ENCODE measurements at places on chromosomes 16 and 17.

DNA sequence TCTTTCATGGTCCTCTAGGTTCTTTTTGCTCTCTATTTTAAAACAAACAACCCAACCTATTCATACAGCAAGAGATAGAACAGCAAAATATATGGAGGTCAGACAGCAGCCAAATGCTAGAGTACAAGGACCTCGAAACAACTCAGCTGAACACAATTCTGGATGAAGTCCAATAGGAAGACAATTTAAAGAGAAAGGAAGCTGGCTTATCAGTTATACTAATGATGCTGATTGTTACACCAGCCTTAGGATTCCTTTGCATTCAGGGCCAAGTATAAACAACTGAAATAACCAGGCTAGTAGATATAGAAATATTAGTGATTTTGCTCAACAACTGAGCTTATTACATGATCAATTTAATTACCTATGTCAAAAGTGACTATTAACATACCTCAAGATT lies 2.5 kb downstream of the SSH2 start:
- DNase-seq, result no peak

- no peak for DNase-seq
Measured at GRCh38 chr16:85798901-85799496, 345 bp downstream of the EMC8 start.

DNA sequence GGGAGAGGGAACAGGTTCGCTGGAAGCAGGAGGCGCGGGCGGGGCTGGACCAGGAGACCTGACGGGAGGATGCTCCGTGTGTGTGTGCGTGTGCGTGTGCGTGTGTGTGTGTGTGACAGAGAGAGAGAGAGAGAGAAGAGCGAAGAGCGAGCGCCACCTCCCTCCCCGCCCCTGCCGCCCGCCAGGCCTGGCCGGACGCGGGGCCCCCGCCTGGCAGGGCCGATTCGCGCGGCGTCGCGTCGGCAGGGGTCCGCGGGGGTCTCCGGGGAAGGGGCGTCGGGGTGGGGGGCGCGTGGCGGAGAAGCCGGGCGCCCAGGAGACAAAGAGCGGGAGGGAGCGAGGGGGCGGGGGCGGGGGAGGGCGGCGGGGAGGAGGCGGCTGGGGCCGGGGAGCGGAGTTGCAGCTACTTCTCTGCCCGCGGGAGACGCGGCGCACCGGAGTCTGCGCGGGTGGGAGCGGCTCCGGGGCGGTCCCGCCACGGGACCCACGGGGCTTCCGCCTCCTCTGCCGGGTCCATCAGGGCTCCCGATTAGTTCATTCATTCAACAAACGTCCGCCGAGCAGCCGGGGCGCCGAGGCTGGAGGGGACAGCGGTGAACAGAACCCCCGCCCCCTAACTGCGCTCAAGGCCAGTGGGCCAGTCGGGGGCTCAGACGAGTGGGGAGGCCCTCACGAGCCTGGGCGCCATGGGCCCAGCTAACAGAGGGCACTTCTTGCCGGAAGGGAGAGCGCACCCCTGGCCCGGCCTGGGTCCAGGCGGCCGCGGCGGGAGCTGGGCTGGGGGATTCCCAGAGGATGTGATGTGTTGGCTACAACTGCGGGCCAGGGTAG lies at the start of gene SAMD14:
Gene SAMD14 (minus strand): TSS at position 433 of the 831 bp plus-strand sequence. CDS start 5,201 bp downstream, outside the sequence.
- peak; percentile 23 for DNase-seq

GRCh38 chr17:20948984-20949777 lies 93.6 kb downstream of the USP22 start:
- DNase-seq, result no peak

GRCh38 chr17:46175891-46176290 lies 17.3 kb downstream of the KANSL1 start:
- no peak for DNase-seq

DNA sequence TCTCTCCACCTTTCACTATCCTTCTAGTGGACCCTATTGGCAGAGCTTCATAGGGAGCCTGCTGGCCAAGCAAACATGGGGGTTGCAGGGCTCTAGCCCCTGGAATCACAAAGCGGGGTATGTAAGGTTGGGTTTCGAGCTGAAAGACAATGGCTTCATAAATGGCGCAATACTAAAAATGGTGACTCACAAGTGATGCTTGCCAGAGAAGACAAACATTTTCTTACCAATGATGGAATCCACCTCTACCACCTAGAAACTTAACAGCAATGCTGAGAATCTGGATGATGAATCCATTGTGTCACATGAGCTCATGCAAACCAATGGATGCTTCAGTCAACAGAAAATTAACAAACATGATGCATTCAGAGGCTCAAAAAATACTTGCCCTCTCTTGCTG lies 375.3 kb upstream of the PSMD7 start:
- no peak for DNase-seq

- no peak for DNase-seq
Measured at GRCh38 chr17:17943281-17943984, 28.8 kb downstream of the TOM1L2 start.

DNA sequence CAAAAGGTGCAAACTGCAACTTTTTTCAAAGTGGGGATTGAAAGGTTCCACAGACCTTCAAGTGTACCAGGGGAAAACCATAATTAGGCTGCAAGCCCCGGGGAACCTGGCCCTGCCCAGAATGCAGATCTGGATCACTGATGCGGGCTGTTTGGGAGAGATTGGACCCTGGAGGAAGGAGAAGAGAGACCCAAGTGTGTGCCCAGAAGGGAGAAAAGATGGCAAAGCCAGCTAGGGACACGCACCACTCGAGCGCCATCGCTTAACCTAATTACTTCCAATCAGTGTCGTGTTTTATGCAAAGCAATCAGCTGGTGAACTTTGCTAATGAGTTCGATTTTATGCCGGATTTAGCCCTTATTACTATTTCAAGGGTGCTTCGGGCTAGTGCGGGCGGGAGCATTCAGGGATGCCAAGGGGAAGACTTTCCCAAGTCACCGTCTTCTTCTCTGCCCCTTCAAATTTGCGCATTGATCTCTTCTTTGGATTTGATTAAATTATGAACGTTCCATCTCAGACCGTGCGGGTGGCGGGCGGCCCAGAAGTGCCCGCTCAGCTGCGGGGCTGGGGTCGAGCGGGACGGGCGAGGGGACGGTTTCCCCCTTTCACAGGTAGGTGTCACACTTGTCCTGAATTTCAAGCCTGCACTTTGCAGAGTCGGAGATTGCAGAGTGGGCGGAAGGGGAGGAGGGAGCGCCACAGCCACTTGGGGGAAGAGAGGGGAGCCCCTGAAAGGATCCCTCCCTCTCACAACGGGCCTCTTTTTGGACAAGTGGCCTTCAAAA lies 4.0 kb downstream of the IRX5 start:
- DNase-seq, result no peak

DNA sequence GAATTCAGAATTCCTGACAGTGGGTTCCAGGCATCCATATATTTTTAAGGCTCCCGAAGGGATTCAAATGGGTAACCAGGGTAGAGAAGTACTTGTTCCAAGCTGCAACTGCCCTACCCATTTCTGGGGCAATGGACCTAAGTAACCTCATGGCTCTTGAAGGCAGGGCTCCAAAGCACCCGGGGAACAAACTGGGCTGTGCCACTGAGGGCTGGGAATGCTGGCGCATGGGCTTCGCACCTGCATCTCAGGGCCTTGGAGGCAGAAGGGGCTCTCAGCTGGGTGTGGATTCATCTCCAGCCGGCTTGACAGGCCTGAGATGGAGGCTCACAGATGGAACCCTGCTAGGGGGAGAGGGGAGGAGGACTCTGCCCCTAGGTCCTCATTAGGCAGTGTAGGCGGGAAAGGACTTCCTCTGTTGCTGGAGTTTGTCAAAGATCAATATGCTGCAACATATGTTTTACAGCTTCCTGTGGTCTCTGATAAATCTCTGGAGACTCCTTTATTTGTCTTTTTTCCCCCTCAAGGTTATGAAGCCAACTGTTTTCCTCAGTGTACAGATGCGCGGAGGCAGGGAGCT lies 232.3 kb upstream of the NLRP1 start:
- DNase-seq, result no peak

DNA sequence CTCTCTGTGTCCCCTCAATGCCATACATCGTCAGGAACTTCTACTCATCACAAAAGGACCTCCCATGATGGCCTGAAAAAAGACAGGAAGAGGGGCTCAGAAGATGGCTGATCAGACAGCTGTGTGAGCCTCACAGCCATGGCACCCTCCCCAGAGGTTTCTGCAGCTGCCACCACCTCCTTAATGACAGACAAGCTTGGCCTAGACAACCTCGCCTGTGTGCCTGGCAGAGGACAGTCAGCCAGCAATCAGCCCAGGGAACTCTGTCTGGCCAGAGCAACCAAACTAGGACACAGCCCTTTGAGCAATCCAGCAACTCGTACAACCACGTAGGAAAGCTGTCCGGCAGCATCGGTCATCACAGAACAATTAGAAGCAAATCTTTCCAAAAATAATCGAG lies 54.2 kb upstream of the MED9 start:
- no peak for DNase-seq

- no peak for DNase-seq
Measured at GRCh38 chr16:25699069-25699468, 7.3 kb downstream of the HS3ST4 start.

GRCh38 chr17:77422748-77423113 lies 282.0 kb downstream of the SEC14L1 start:
- DNase-seq, result no peak

- DNase-seq, result no peak
Measured at GRCh38 chr16:1825381-1825863, 1.2 kb downstream of the HAGH start.

GRCh38 chr16:85421338-85422195 lies 191.6 kb upstream of the GSE1 start:
- DNase-seq, result no peak

DNA sequence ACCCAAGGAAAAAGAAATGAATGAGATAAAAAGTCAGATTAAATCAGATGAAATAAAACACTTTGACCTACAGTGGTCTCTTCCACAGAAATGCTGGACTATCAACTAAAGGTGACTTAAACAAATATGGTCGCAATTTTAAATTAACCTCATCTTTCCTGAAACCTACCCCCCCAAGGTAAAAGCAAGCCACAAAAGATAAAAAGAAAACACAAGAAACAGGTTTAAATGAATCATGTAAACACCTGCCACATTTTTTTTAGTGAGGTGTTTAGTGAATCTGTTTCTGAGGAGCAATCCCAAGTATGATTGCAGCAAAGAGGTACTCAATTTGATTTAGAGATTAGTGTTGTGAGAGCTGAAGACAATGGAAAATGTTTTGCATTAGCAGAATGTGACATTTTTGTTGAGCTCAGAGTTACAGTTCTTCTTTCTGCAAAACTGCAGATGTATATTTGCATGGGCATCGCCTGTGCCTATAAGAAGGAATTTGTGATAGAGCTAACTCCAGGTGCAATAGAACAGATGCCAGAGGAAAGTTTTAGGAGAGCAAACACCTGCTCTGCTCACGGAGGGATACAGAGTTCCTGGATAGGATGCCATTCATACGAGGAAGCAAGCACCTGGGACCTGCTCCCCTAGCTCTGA lies 3.4 kb upstream of the MMD start:
- no peak for DNase-seq

DNA sequence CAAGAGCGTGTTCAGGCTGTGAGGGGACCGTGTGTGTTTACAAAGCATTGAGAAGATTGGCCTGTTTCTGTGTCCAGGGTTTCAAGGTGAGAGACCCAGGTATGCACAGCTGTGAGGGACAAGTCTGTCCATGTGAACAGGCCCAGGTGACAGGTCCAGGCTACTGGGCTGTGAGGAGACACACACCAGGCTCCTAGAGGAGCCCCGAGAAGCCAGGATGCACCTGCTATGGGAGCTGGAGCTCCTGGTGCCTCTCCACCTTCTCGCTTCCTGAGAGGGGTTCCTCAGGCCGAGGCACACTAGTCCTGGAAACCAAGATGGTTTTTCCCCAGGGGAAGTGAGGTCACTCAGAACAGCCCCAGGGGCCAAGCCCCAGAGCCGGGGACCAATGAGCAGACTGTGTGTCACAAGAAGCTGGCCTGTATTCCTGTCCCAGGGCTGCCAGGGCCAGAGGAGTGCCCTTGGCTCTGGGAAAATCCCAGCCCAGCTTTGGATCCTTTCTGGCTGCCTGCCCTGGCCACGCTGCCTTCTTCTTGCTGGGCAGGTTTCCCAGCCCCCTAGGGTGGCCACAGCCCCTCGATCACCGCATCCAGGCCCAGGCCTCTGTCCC lies 153.4 kb upstream of the PLCG2 start:
- peak; percentile 26 for DNase-seq

DNA sequence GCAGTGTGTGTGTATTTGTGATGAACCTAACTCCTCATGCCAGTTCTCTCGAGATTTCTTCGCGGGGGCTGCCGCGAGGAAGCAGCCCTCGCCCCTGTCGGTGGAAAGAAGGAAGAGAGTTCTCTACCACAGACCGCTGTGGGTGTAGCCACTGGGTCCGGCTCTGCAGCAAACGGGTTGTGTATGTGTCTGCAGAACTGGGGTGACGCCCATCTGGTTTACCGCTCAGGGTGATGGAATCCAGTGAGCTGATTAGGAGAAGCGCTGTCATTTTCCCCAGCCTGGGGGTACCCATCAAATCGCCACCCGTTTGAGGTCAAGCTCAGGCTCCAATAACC lies 7.7 kb downstream of the CORO6 start:
- no peak for DNase-seq

DNA sequence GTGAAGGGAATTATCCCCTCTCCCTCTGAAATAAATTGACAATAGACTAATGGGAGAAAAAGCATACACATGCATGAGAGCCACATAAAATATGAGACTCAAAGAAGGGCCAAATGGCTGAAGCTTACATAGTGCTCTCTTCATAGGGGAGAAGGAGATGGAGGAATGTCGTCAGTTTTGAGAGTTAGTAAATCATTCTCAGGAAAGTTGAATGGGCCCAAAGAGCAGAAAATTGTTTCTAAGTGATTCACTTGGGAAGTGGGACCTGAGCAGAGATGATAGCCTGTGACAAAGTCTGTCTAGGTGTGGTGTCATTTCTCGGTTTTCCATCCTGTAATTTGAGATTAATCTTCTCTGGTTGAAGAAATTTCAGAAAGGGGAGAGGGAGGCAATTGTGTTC lies 35.0 kb downstream of the BCAS3 start:
- no peak for DNase-seq

DNA sequence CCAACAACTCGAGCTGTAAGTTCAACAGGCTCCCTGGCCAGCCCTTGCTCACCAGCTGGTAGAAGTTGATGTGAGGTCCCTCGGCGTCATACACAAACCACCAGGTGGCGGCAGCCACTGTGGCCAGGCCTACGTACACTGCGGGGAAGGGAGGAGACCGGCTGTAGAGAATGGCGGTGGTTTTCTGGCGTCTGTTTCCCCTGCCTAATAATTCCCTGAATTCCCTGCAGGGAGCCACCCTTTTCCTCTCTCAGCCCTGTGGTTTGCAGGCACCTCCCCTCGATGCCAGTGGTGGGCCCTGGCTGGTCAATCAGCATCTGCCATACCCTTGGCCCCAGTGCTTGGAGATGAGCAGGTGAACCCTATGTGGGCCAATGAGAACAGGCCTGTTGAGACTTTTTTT lies 18.9 kb upstream of the P2RX1 start:
- no peak for DNase-seq

- no peak for DNase-seq
Measured at GRCh38 chr17:64008830-64009229, 10.7 kb downstream of the PRR29 start.

Measured in hypothalamus (tissue), 51 donors.